Upper lobe of right lung (tissue), 1 donor: ENCODE measurements at places on chromosomes 1 and 21. TPM values are rescaled to one million over a fixed set of nuclear protein-coding genes. Genes with fewer than 3 reads are reported as not detected.

LCE1A gene
- not detected for total RNA-seq

LENEP gene
- total RNA-seq, result not detected

UMODL1 gene
- 0.49 TPM for total RNA-seq

RYR2 gene
- total RNA-seq, result 7.8 TPM

RHBDL2 gene
- 1.1 TPM for total RNA-seq

UTS2 gene
- not detected for total RNA-seq

SYT14 gene
- total RNA-seq, result 0.03 TPM

MYBPHL gene
- 3.6 TPM for total RNA-seq

SDHC gene
- total RNA-seq, result 158 TPM

TMIGD3 gene
- total RNA-seq, result 5.1 TPM

ANGPTL3 gene
- total RNA-seq, result not detected

CAPZA1 gene
- 123 TPM for total RNA-seq

DNA sequence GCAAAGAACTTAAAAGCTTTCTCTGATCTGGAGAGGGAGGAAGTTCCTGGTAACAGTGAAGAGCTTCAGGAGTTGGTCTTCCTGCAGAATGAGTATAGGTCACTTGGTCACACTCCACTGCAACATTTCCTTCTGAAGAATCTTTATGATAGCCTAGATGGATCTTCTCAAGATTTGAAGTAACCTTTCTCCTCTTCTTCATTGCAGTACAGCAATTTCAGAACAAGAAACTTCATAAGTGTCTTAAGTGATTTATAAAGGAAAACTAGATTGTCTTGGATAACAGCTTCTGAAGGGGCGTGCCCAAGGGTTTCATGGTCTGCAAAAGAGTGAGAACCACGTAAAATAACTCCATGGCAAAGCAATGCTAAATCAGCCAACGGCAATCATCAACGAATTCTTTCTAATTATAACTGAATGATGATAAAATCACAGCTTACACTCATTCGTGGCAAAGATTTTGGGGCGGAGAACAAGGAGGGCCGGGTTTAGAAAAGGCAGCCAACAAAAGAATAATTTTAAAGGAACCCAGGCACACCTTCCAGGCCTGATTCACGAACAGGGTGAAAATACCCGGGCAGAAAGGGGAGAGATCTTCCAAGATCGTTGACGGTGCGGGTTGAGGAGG, 53.9 kb upstream of the ASPM start:
- H3K4me3 ChIP-seq, result peak overlapping the region; percentile 88
- no peaks in the 10 kb centered on the region for H3K36me3 ChIP-seq
- peak overlapping the region; percentile 94 for H3K27ac ChIP-seq

DNA sequence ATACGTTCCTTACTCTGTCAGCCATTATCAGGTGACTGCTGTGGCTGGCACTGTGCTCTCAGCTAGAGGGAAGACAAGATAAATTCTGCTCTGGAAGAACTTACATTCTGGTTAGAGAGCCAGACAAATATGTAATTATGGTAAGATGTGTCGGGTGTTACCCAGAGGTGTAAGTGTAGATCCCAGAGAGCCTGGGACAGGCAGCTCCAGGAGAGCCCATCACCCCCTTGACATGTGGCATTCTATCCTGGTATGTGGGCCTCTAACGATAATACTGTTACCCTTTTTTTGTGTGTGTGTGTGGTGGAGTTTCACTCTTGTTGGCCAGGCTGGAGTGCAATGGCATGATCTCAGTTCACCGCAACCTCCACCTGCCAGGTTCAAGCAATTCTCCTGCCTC, 19.0 kb downstream of the TRNAU1AP start:
- no peak overlapping the region for H3K4me3 ChIP-seq
- no peaks in the 10 kb centered on the region for H3K4me1 ChIP-seq
- H3K27ac ChIP-seq, result no peak overlapping the region
- no peaks in the 10 kb centered on the region for H3K27me3 ChIP-seq
- DNase-seq, result no peak

- DNase-seq, result no peak
- H3K27me3 ChIP-seq, result peaks cover 16% of the 10 kb centered on the region
- H3K27ac ChIP-seq, result no peak overlapping the region
These were observed 66.0 kb upstream of the CLDN14 start for GRCh38 chr21:36545776-36546511.

DNA sequence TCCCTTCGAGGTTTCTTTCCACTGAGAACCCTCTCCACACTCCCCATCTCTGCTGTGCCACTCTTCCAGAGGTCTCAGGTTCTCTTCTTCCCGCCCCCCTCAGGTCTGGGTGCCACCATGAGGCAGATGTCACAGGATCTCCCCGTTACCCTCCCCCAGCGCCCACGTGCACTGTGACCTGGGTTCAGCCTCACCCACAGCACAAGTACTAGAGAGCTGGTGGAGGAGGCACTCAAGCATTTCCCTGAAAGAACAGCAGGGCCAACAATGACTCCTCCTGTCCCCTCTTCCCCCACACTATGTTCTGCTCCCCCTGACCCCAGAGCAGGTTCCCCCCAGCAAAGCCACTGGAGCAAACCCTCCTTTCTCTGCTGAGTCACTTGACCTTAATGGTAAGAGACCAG, 14.3 kb downstream of the PLEKHA6 start:
- no peaks in the 10 kb centered on the region for H3K27me3 ChIP-seq
- H3K27ac ChIP-seq, result no peak overlapping the region
- H3K4me3 ChIP-seq, result no peak overlapping the region
- no peaks in the 10 kb centered on the region for H3K36me3 ChIP-seq

DNA sequence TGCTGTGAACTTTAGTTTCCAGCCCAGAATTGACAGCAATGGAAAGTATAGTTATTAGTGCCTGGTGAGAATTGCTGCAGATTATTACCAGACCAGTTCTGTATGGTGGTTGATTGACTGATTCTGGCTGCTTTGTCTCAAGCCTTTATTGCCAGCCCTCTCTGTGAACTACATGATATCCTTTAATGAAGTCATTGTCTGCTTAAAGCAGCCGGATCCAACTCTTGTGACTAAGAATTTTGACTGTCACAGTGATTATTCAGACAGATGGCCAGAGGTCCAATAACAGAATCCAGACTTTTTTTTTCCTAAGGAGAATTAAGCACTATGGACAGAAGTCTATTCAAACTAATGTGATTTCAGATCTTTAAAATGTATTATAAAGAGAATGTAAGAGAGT, 1548.6 kb upstream of the B3GALT2 start:
- no peaks in the 10 kb centered on the region for H3K4me1 ChIP-seq
- H3K4me3 ChIP-seq, result no peak overlapping the region
- DNase-seq, result no peak
- no peaks in the 10 kb centered on the region for H3K36me3 ChIP-seq
- H3K27me3 ChIP-seq, result no peaks in the 10 kb centered on the region

DNA sequence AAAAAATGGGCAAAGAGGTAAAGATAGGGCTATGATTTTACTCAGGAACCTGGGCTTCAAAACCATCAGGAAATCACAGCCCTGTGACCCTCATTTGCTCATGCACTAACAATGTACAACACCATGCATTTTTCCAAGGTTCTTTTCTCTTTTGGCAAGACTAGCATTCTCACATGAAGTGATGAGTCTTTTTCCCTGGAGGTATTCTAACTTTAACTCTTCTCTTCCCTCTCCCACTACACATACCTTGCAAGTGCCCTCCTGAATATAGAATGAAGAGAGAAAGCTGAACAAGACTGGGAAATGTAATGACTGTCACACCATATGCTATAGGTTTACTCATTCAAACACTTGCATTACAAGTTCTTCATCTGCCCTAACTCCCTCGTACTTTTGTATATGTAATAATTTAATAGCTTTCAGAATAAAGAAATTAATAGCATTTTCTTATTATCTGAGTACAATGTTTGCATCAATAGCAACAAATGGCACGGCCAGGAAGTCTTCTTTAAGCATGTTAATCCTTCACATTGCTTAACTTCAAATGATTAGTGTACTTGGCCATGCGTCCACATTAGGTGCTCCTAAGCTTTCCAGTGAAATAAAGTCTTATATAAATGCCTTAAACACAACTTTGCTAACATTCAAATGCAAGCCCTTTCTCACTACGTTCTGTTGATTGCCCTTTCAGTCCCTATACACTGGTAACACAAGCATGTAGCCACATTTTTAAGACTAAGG, 1.8 kb downstream of the NIBAN1 start:
- H3K4me3 ChIP-seq, result peak overlapping the region; percentile 73
- H3K36me3 ChIP-seq, result no peaks in the 10 kb centered on the region
- no peak overlapping the region for H3K27ac ChIP-seq
- no peak for DNase-seq
- H3K4me1 ChIP-seq, result peaks cover 9% of the 10 kb centered on the region

- H3K4me3 ChIP-seq, result no peak overlapping the region
- H3K27ac ChIP-seq, result no peak overlapping the region
- peaks cover 8% of the 10 kb centered on the region for H3K4me1 ChIP-seq
- no peak for DNase-seq
These were observed 138.8 kb upstream of the RAB4A start for GRCh38 chr1:229132106-229132443.

GRCh38 chr1:103937763-103938357, 188.2 kb downstream of the AMY1C start:
- no peak overlapping the region for H3K27ac ChIP-seq
- H3K36me3 ChIP-seq, result no peaks in the 10 kb centered on the region
- no peak overlapping the region for H3K4me3 ChIP-seq
- no peak for DNase-seq

DNA sequence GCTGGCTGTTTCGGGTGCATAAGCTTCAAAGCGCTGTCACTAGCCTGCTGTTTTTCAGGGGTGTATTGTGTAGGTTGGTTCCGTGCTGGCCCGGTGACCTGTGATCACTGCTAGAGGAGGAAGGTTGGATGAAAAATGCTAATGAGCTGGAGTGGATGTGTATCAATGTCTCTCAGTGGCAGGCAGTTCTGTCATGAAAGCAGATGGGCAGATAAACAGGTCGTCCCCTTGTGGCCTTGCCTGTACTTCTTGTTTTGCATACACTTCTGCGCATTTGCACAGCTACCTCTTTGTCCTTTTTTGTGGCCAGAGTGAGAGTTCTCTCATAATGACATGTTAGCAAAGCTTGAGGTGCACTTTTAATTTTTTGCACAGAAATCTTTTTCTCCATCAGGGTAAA, 2.9 kb downstream of the SELENON start:
- H3K36me3 ChIP-seq, result peaks cover 29% of the 10 kb centered on the region
- H3K4me3 ChIP-seq, result no peak overlapping the region
- H3K4me1 ChIP-seq, result peaks cover 66% of the 10 kb centered on the region
- no peak for DNase-seq
- H3K27me3 ChIP-seq, result no peaks in the 10 kb centered on the region
- H3K27ac ChIP-seq, result no peak overlapping the region

DNA sequence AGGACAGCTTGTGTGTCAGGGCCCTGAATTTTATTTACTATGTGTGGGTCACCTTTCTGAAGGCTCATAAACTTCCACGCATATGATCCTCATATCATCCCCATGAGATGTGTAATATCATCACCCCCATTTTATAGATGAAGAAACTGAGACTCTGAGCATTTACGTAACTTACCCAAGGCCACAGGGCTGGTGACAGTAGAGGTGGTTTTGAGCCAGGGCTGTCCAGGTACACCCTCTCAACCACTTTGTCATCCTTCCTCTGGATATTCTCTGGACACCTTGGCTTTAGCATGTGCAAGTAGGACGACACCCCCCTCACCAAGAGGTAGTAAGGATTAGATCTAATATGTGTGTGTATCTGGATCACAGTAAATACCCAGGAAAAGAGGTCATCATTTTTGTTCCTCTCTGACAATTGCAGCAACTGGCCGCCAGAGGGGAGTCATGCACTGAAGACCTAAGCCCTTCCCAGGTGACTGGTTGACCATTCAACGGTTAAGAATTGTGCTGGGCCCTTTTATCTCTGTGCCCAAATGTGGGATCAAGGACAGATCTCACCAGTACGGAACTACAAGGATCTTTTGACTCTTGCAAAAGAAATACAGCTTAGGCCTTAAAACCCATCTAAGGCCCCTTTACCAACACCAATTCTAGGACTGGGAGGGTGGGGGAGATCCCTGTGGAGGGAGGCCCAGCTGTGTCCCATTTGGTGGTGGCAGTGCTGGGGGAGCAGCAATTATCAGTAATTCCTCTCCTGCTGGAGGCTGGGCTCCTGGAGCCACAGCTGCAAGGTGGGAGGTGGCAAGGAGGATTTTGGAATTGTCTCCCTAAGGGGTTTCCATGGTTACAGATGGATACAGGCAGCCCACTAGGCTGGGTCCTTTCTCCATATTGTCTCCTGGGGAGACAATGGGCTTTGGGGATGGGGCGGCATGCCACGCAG, 13.7 kb upstream of the E2F2 start:
- no peak overlapping the region for H3K27ac ChIP-seq
- peak; percentile 80 for DNase-seq
- no peak overlapping the region for H3K4me3 ChIP-seq

- H3K36me3 ChIP-seq, result no peaks in the 10 kb centered on the region
- no peaks in the 10 kb centered on the region for H3K27me3 ChIP-seq
These were observed 353.3 kb downstream of the PBX1 start for GRCh38 chr1:164912290-164912689.

- peaks cover 7% of the 10 kb centered on the region for H3K4me1 ChIP-seq
- no peaks in the 10 kb centered on the region for H3K27me3 ChIP-seq
- H3K27ac ChIP-seq, result no peak overlapping the region
- H3K36me3 ChIP-seq, result no peaks in the 10 kb centered on the region
- no peak overlapping the region for H3K4me3 ChIP-seq
- DNase-seq, result no peak
These were observed 46.0 kb downstream of the RUNX1 start for GRCh38 chr21:35002879-35003722.

DNA sequence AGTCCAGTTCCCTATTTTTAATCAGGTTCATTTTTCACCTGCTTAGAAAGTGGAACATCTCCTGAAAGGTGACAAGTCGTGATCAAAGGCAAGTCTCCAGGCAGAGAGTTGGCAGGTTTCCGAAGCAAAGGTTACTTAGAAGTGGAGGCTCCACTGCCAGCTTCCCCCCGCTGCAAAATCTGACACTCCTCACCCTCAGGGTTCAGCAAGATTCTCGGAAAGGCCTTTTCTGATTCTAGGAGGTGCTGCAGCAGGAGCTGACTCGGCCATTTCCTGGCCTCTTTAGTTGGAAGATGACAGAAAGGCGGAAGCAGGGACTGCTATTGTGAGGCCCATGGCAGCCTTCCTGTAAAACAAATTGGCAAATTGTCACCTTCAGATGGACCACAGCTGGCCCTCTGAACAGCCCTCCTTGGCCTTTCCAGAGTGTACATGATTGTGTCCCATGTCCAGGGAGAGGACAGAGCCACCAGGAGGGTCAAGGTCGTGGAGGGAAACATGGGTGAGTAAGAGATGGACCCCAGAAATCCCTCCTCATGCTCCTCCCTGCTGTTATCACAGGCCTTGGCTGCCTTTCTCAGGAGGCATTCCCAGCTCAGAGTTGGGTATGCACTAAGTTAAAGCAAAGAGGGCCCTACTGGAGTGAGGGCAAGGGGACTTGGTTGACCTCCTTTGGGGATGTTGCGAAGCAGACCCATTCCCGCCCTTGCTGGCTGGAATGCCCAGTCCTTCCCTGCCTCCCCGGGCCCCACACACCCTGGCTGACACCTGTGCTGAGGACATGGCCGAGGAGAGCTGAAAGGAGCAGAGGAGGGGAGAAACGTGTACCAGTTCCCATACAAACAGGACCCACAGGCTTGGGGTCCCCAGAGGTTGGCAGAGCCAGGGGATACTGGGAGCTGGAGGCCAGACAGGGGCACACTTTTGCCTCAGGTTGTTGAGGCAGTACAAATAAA, 115.5 kb upstream of the IRF2BP2 start:
- no peaks in the 10 kb centered on the region for H3K36me3 ChIP-seq
- H3K4me1 ChIP-seq, result peaks cover 77% of the 10 kb centered on the region
- no peak overlapping the region for H3K4me3 ChIP-seq
- peak overlapping the region; percentile 99 for H3K27ac ChIP-seq

GRCh38 chr1:114097109-114097508, 56.6 kb downstream of the SYT6 start:
- H3K27ac ChIP-seq, result no peak overlapping the region
- no peak for DNase-seq
- H3K27me3 ChIP-seq, result no peaks in the 10 kb centered on the region
- H3K4me1 ChIP-seq, result no peaks in the 10 kb centered on the region

- H3K4me3 ChIP-seq, result no peak overlapping the region
- DNase-seq, result no peak
- H3K36me3 ChIP-seq, result no peaks in the 10 kb centered on the region
- peaks cover 27% of the 10 kb centered on the region for H3K4me1 ChIP-seq
These were observed 79.9 kb downstream of the FHAD1 start for GRCh38 chr1:15326691-15327588.
